ENCODE measurements at places on chromosomes 3 and 15.

- DNase-seq, result peak; percentile 29
Observed at GRCh38 chr3:42755681-42756578, 17.1 kb downstream of the CCDC13 start.

- DNase-seq, result no peak
Observed at GRCh38 chr3:10876661-10877060, 60.6 kb downstream of the SLC6A11 start.

GRCh38 chr15:50786871-50787270, 21.4 kb upstream of the SPPL2A start:
- no peak for DNase-seq

DNA sequence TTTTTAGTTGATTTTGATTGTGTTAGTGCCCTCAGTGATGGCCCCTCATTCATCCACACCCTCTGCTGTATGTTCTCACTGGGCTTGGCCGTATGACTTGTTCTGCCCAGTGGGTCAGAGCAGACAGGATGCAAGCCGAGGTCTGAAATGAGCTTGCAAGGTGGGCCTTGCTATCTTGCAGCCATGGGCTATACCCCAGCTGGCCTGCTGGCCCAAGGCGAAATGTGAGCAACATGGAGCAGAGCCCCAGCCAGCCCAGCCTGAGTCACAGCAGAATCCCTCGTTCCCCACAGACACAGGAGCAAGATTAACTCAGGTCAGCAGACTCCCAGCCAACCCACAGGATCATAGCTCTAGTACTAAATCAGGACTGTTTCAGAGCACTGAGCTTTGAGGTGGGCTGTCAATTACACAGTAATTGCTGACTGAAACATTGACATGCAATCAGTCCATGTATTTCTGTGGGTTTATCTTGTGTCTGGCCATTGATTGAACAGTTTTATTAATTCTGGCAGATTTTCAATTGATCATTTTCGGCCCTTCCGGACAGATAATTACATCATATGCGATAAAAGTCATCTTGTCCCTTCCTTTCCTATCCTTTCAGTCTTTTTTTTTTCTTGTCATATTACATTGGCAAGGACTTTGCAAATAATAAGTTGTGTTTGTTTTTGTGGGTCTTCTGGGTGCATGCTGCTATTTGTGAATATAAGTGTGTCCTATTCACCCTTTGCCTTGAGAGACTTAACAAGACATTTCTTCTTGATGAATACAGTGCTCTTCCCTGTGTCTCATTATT, 27.1 kb downstream of the KLF15 start:
- DNase-seq, result no peak

Data from fibroblast of skin of scalp (primary cell).